MG63 (cell line): ENCODE measurements at places on chromosomes 6 and 20. TPM values are rescaled to one million over a fixed set of nuclear protein-coding genes. Genes with fewer than 3 reads are reported as not detected.

GRCh38 chr6:137353842-137354397 is 134.7 kb upstream of the IFNGR1 start:
- DNase-seq, result no peak

GRCh38 chr6:107793191-107793590 is 30.9 kb downstream of the SCML4 start:
- no peak for DNase-seq

Gene PPP1R14C
- total RNA-seq, result 3.3 and 3.6 TPM in 2 replicates

Gene PRPH2
- total RNA-seq, result not detected in 2 replicates

GRCh38 chr6:46793138-46793537 is at the start of gene MEP1A:
TSS of gene MEP1A (plus strand) at chr6:46793389. CDS start at chr6:46793399, 10 bp downstream.
- no peak for DNase-seq

GRCh38 chr6:162856885-162857284 is 129.1 kb downstream of the PACRG start:
- DNase-seq, result peak; percentile 36

- DNase-seq, result no peak
Observed at GRCh38 chr6:149149653-149150052, 167.9 kb upstream of the TAB2 start.

Gene BPIFA1
- total RNA-seq, result not detected in 2 replicates

- DNase-seq, result no peak
Observed at GRCh38 chr20:24098886-24099285, 110.3 kb upstream of the GGTLC1 start.

- DNase-seq, result peak; percentile 16
Observed at GRCh38 chr6:161584051-161584450, 310.2 kb upstream of the AGPAT4 start.

GRCh38 chr20:13142143-13142542 is 78.9 kb upstream of the ISM1 start:
- no peak for DNase-seq

DNA sequence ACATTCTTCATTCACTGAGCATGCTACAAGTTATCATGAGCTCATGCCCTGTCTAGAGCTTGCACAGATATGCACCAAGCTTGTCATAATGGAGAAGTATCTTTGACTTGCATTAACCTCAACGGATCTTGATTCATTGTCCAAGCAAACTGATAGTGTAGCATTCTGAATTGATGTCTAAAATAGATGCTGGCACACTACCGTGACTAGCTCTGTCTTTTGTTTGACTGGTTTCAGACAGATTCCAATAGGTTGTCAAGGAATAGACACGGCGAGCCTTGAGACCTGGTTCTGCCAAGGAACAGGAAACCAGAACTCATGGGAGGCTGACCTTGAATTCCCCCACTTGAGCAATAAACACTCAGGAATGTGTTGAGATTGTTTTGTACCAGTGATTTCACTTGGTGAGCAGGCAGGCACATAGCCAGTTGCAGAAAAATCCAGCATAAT is 1153.1 kb upstream of the GJE1 start:
- DNase-seq, result peak; percentile 62

Gene CST5
- not detected in 2 replicates for total RNA-seq
